Femur (tissue), 1 donor: ENCODE measurements at places on chromosomes 7 and 10.

- DNase-seq, result no peak
Observed at GRCh38 chr10:125961743-125962142, 65.4 kb downstream of the FANK1 start.

- peak; percentile 70 for DNase-seq
Observed at GRCh38 chr7:158549616-158550393, 37.8 kb downstream of the PTPRN2 start.

GRCh38 chr10:81886939-81887338 lies 11.9 kb downstream of the NRG3 start:
- no peak for DNase-seq

GRCh38 chr7:5824297-5824610 lies 42.8 kb upstream of the RNF216 start:
- DNase-seq, result no peak

DNA sequence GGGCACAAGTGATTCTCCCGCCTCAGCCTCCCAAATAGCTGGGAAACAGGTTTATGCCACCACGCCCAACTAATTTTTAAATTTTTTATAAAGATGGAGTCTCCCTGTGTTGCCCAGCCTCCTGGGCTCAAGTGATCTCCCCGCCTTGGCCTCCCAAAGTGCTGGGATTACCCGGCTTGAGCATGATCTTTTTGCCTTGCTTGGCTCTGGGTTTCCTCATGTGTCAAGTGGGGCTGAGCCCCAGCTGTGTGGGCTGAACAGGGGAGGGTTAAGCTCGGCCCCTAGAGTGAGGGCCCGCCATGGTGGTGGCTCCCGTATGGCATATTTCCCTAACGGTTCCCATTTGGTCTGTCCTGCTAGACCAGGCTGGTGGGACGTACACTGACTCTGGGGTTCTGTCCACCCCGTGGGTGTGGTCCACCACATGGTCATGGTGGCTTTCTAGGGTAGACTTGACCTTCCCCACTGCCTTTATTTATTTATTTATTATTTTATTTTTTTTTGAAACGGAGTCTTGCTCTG lies 66.3 kb downstream of the LHPP start:
- no peak for DNase-seq

DNA sequence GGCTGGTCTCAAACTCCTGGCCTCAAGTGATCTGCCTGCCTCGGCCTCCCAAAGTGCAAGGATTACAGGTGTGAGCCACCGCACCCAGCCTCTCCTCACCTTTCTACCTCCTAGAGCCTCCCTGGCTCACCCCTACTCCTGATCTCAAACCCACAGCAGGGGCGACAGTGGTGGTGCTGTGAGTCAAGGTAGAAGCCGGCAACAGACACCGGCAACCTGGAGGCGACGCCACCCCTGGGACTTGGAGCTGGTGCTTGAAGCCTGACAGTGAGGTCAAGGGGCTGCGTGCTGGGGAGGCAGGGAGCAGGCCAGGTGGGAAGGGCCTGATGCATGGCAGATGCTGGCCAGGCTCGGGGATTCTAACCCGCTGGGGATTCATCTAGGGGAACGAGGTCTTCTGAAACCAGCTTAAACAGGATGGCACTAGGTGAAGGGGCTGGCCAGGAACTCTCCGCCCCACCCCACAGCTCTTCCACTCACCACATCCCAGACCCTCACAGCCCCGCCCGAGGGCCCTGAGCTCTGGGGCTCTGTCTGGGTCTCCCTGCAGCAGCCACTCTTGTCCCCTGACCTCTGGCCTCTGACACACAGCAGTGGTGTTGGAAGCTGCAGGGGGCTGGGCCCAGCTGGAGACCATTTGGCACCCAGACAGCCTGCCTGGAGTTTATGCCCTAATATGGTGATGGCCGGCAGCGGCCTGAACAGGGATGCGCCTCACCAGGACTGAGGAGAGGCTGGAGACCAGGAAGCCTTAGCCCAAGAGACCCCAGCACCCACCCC lies 16.4 kb downstream of the KCNH2 start:
- DNase-seq, result no peak

DNA sequence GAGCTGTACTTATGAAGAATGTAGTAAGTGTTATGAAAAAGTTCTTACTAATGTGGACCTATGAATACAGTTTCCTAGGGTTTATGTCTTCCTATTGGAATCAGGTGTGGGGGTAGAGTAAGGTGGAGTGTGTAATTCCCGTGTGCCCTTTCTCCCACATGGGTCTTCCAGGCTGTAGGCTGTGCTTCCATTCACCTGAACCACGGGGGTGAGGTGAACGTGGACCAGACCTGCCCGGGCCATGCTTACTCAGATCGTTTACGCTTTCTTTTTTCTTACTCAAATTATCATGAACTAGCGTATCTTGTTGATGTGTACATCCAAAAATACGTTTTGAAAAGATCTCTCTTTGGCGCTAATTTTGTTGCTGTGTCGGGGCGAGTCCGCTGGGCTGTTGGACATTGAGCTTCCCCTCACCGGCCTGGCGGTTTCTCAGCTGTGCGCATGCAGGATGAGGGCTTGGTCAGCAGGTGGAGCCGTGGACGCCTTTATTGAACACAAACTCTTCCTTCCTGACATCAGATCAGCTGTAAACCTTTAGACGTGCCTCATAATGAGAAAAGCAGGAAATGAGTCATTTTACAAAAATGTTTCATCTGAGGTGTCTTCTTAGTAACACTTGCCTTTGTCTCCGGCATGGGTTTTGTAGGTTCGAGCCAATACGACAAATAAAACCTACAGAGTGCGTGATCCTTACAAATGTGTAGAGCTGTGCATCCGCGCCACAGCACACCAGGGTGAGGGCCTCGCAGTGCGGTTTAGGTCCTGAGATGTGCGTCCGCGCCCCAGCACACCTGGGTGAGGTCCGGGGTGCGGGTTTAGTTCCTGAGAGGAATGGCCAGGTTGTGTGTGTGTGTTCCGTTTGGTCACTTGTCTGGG lies 53.8 kb downstream of the WDR37 start:
- DNase-seq, result peak; percentile 61

GRCh38 chr7:94529516-94529915 lies 19.9 kb downstream of the CASD1 start:
- DNase-seq, result no peak

- no peak for DNase-seq
Observed at GRCh38 chr10:19785366-19785765, 30.9 kb upstream of the PLXDC2 start.

DNA sequence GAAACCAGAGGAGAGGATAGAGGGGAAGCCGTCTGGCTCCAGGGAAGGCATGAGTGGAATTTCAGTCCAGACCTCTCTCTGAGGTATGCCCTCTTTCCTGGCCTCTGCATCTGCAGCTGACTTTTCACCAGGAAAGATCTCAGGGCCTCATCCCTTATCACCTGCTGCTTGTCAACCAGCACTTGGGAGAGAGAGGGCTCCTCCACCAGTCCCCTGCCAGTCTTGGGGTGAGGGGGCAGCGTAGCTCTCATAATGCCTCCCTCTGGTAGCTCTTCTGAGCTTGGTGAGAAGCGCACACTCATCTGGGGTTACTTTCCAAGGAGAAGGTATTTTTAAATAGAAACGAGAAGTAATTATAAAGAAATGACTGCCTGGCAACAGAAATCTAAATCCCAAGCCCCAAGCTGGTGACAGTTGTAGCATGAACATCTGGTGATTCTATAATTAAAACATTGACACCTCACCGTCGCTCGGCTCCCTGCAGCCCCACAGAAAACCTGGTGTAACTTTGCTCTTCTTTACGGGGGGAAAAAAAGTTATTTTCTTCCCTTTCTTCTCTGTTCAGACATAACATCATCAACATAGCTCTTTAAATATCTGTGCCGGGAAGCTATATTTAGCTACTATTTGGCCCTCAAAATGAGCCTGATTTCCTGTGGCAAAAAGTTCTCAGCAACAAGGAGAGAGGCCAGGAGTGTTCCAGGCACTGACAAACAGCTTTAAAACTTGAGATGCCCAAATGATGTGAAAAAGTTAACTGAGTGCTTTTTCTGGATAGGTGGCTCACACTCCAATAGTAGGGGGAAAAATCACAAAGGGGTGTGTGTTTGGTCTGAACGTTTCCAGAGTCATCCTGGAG lies 26.9 kb downstream of the HIP1 start:
- peak; percentile 73 for DNase-seq

- DNase-seq, result peak; percentile 22
Observed at GRCh38 chr10:132496360-132497062, 41.1 kb upstream of the INPP5A start.

DNA sequence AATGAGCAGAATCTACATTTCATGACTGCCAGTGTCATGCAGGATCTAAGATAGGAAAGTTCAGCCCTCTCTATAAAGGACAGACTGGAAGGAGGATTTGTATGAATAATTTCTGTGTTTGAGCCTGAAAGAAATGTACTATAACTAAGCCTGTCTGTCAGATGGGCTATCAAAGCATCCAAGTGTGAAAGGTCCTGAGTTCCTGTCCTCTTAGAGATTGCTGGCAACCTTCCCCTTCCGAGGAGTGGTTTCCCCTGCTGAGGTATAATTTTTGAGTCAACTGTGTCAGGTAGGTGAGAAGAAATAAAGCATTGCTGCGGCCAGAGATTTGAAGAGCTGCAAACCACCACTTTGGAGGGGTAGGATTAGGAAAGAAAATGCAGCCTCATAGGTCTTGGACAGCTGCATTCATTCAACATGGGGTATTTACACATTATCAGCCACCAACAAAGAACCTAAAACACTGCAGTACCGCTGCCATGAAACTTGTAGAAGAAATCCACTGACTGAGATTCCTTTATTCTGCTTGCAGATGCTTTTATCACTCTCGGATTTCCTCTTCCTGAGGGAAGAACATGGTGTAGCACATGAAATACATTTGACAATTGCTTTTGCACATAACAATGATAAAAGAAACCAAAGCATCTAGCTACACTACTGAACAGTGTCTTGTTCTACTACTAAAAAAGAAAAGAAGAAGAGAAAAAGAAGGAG lies 189.1 kb downstream of the DGKI start:
- no peak for DNase-seq

- peak; percentile 43 for DNase-seq
Observed at GRCh38 chr7:4159154-4159501, 523.0 kb upstream of the FOXK1 start.

GRCh38 chr10:121403527-121403926 lies 194.7 kb downstream of the FGFR2 start:
- DNase-seq, result no peak

DNA sequence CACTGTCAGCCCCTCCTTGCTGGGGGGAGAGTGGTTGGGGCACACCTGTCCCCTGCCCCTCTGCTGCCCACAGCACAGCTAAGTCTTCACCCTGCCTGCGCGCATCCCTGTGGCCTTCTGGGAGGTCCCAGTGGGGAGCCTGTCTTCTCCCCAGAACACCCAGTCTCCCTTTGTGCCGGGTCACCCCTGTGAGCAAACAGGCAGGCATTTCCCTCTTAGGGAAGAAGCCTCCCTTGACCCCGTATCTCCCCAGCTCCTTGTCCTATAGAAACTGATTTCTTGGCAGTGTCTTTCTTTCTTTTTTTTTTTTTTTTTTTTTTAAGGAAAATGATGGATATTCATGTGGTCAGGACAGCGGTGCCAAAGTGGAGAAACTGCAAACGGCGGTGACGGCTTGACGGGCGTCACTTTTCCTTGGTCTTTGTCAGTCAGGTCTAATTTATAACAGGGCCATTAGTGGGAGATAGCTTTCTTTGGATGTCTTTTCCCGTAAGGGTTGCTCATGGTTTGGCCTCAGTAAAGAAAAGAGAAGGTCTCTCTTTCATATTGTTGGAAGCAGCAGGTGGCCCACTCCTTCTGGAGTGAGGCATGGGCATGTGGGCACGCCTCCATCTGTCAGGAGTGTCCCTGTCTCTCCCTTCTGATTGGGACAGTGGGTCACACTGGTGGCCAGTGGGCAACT lies 115.3 kb downstream of the NKX6-2 start:
- DNase-seq, result peak; percentile 4

GRCh38 chr7:41696323-41696916 lies 6.5 kb downstream of the INHBA start:
- DNase-seq, result peak; percentile 86

DNA sequence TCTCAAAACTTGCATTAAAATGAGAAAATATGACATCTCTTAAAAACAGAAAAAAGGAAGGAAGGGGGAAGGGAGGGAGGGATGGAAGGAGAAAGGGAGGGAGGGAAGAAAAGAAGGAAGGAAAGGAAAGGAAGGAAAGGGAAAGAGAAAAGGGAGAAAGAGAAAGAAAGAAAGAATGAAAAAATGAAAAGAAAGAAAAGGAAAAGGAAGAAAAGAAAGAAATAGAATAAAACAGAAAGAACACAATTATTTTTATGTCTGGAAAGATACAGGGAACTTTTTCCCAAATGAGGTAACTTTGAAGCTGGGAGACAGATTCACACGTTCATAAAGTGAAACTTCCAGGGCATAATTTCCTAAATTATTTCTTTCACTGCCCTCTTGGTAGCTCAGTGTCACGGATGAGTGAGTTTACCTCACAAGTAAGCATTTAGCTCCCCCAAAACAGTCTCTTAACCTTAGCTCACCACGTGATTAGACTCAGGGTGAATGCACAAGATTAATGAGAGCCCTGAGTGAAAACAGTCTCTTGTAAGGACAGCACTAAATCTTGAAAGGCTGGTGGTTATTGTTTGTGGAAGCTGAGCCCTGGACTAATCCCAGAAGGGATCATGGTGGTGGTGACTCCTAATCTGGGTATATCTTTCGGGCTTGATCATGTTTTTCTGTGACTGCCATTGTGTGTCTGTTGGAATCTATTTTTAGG lies 74.1 kb upstream of the HDAC9 start:
- no peak for DNase-seq

- DNase-seq, result no peak
Observed at GRCh38 chr7:31076641-31077310, 24.7 kb downstream of the ADCYAP1R1 start.

DNA sequence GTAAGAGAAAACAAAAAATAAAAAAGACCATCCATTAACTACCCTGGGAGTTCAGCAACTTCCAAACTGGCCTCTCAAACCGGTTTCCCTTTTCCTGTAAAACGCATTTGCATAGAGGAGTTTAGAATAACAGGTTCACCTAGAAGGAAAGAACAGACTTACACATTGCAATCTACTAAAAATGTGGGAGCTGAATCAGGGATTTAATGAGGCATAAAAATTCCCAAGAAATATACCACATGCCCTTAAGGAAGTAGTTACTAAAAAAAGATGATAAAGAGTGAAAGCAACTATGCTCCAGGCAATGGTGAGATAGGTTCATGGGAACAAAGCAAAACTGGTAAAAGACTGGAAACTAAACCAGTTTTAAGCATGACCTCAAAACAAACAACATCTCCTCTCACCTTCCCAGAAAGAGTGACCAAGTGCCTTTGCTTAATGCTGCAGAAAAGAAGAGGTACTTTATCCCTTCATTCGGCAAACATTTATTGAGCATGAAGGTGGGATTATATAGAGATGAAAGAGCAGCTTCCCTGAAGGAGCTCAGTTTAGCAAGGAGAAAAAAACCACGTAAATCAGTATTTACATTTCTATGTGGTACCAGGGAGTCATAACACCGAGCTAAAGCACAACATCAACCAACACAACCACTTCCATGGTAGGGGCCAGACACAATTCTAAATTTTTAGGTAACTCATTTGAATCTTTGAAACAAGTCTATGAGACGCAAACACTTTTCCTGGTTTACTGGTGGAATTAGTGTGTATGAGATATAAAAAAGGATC lies 152.8 kb downstream of the SGMS1 start:
- DNase-seq, result no peak

DNA sequence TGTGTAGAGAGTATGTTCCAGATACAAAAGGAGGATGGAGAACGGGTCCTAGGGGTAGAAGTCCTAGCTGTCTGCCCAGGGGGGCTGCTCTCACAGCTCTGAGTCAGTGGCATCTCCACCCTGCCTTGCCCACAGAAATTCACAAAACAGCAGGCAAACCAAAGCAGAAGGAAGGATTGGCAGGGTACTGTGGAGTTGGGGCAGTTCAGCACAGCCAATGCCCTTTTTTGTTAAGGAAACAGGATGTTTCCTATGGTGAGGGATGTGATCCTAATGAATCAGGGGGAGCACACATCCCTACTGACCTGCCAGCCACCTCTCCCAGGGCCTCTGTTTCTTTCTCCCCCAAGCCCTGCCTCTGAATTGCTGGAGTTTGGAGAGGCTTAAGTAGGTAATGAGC lies 457.6 kb downstream of the PLXNA4 start:
- no peak for DNase-seq
